NCI-H69 (cell line): ENCODE measurements at places on chromosomes 7 and 10.
A peak's percentile ranks its signal among the peaks of the same experiment; 100 is the strongest.

DNA sequence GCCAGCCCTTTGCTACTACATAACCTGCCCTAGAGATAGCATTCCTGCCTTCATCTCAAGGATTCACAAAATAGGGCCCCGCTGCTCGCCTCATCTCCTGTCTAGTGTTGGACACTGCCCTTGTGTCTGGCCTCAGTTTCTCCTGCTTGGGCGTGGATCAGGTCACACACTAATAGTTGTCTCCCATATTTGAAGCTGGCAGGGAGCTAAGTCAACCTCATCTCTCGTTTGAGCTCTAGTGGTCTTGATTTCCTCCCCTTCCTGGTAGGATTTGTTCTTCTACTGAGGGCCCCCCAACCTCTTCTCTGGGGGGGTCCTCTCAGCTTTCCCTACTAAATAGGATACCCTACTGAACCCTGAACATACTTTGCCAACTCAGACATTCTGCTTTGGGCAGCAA lies 42.2 kb downstream of the ADCYAP1R1 start:
- no peak for DNase-seq

- peak; percentile 77 for DNase-seq
Observed at GRCh38 chr10:21364196-21365114, 161.0 kb downstream of the SKIDA1 start.

GRCh38 chr10:10699427-10699826 lies 318.2 kb upstream of the CELF2 start:
- no peak for DNase-seq

DNA sequence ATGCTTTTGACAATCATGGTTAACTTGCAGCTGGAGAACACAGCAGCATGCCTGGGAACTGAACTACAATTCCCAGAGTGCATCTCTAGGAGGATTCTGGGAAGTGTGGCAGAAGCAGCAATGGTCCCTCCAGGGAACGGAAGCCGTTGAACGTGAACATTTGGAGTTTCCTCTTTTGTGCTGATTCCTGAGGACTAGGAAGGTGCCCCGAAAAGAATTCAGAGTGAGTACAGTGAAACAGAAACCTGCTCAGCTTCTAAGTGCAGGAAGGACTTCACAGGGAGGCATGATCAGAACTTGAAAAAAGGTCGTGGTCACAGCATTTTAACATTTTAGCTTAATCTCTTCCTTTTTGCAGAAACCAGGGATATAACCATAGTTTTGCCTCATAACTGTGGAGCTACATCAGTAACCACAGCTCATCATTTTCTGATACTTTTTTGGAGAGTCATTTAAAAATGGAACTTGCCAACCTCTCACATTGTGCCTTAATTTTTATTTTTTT lies at the start of gene NUDT13:
TSS of gene NUDT13 (plus strand) at position 111 of the 505 bp plus-strand sequence. CDS start 3,911 bp downstream, outside the sequence.
- DNase-seq = peak; percentile 84

DNA sequence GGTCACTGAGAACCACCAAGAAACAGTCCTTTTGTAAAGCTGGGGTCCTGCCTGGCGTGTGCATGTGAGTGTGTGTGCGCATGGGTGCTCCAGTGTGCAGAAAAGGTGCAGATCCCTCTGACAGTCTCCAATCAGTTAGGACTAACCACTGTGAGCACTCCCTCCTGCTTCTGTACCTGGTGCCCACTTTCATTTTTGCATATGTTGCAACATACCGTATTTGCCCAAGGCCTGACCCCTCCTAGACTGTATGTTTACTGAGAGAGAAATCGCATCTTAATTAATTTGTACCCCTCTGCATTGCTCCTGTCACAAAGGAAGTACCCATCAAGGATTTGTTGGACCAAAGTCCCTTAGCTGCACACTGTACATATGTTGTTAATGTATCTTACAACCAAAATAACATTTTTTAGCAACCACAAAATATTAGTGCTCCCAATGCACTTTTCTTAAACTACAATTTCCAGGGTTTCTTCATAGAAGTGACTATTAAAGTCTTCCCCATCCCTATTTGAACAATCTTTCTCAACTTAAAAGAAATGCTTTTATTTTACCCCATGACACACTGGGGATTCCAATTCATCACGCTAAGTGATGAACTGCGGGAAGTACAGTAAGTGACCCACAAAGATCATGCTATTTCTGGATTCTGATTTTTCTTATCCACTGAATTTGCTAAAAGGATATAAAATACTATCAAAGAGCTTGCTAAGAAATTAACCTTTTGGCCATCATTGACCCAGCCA lies 16.6 kb downstream of the PAXIP1 start:
- DNase-seq = no peak

GRCh38 chr10:71201849-71202248 lies 10.5 kb upstream of the UNC5B start:
- DNase-seq = no peak

DNA sequence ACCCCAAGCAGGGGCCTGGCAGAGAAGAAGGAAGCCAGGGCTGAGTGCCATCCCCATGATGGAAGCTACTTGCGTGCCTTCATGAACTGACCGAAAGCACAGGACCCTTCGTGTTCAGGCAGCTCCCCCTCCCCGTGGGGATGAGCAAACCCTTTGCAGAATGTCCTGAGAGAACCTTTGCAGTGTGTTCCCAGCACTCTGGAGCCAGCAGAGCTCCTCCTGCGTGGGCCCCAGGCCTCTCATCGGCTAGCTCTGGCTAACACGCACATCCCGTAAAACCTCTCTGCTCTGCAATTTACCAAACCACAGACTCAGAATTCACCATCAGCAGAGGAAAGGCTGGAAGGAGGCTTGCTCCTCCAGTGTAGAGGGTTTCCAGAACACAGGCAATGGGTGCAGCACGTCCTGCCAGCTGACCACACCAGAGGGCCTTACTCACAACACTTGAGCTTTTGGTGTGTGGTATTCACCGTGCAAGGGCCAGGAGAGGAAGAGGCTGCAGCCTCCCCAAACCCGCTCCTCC lies 3.1 kb downstream of the SH3PXD2A start:
- DNase-seq = no peak

- no peak for DNase-seq
Observed at GRCh38 chr10:74055383-74056049, 57.6 kb downstream of the VCL start.

DNA sequence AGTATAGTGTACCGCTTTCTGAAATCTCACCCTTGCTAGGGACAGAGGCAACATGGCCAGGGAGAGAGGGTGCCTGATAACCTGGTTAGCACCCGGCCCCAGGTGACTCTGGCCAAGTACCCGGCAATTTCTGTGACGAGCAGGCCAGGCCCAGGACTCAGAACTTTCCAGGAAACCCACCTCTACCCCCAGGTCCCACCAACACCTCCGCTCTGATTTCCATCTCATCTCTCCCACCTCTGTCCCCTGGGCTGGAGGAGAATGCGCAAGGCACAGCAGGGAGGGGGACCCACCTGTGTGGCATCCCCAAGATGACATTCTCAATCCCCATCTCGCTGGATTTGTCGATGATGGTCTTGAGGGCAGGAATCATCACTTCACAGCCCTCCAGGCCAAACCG lies 11.6 kb downstream of the OGDHL start:
- no peak for DNase-seq
